ENCODE measurements at places on chromosomes 16 and 17.

GRCh38 chr17:79814974-79815835 is 18.3 kb upstream of the CBX8 start:
- no peak for DNase-seq

- DNase-seq = no peak
Observed at GRCh38 chr16:27754788-27755690, 205.1 kb downstream of the KATNIP start.

GRCh38 chr16:54542805-54543505 is 256.4 kb upstream of the IRX3 start:
- DNase-seq = no peak

DNA sequence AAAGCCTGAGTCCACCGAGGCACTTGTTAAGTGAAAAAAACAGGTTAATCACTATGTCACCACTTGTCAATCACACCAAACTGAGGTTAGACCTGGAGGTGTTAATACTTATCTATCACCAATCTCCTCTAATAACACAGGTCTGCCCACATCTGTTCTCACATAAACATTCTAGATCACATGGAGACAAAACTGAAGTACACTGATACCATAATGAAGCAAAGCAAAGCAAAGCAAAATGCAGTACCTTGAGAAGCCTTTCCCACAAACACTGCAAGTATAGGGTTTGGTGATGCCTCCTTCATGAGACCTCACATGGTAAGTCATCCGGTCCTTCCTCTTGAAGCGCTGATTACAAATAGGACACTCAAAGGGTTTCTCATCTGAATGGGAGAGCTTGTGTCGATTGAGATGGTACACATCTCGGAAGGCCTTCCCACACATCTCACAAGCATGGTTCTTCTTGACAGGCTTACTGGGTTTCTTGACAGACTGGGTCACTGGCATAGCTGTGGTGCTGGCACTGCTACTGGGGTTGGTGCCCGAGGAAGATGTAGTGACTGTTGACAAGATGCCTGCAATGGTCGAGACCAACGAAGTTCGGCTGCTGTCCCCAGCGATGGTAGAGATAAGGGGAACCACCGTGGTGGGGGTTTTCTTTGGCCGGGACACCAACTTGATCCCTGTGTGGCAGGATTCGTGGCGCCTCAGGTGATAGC is 5.4 kb downstream of the VEZF1 start:
- DNase-seq = no peak

GRCh38 chr17:67830440-67830839 is 5.1 kb downstream of the BPTF start:
- DNase-seq = no peak

DNA sequence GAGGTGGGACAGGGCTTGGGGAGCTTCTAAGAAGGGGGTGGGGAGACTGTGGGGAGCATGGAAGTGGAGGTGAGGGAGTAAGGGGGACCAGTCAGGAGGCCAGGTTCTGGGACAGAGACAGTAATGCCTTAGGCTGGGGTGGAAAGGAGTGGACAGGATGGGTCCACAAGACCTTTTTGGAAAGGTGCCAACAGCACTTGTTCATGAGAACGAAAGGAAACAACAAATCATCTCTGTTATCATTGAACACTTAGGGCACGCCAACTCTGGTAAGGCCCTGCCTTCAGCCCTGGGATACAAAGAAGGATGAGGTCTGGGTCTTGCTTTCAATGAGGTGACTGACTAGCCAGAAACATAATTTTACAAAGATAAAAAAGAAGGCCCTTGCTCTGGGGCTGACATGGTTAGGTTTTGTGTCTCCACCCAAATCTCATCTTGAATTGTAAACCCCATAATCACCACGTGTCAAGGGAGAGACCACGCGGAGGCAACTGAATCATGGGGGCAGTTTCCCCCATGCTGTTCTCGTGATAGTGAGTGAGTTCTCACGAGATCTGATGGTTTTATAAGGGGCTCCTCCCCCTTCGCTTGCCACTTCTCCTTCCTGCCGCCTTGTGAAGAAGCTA is 113.8 kb downstream of the SLC39A11 start:
- no peak for DNase-seq

DNA sequence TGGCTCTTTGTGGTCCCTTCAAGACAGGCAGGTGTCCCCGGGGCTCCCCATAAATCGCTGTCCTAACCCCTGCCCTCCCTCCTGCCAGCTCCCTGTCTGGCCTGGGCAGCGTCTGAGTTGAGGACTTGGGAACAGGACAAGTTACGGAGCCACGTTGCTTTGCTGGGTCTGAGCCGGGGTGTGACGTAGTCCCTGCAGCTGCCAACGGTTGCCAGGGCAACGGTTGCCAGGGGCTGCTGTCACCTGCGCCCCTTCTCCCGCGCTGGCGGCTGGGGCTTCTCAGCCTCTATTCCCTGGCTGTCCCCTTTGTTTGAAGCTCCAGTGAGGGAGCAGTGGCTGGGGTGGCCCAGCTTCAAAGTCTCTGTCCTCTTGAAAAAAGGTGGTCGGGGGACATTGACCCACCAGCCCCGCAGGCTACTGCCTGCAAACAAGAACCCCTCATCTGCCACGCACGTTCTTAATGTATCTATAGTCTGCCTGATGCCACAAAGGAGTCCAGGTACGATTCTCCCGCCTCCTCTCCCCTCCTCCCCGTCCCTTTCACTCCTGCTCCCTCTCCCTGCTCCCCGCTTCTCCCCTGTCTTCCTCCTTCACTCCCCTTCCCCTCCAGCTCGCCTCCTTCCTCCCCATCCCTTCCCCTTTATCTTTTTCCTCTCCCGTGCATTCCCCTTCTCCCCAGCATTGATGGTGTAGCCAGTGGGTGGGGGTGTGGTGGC is 10.9 kb downstream of the ADGRG1 start:
- no peak for DNase-seq

- no peak for DNase-seq
Observed at GRCh38 chr17:76716146-76716838, 5.5 kb upstream of the MXRA7 start.

- DNase-seq = no peak
Observed at GRCh38 chr16:11755022-11755760, 12.5 kb upstream of the TXNDC11 start.

DNA sequence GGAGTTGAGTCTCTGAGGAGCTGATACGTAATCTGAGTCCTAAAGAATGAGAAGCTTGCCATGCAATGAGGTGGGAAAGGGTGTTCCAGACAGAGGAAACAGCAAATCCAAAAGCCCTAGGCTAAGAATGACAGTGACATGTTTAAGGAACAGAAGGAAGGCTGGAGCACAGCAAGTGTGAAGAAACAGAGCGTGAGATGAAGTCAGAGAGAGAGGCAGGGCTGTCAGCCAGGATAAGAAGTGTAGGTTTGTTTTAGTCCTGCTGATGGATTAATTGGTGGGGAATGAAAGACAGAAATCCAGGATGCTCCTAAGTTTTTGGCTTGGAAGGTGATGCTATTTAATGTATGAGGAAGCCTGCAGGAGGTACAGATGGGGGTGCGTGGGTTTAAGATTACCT is 14.5 kb downstream of the MMP28 start:
- no peak for DNase-seq

DNA sequence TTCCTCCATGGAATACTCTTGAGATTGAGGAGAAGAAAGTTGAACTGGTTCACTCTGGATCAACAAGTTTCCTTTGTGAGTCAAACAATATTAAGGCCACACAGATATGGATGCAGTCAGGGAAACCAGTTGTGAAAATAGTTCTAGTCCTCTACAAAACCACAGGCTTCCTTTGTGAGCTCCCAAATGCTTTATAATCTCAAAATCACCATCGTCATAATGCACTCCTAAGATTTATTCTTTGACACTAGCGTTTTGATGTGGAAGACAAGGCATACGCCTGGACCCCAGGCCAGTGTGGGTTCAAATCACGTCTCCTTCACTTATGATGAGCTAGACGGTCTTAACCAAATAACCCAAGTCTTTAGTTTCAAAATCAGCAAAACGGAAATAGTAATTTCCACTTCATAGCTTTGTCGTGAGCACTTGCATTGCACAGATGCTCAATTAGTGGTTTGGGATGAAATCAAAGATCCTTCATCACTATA is 142.6 kb downstream of the STX8 start:
- DNase-seq = no peak

DNA sequence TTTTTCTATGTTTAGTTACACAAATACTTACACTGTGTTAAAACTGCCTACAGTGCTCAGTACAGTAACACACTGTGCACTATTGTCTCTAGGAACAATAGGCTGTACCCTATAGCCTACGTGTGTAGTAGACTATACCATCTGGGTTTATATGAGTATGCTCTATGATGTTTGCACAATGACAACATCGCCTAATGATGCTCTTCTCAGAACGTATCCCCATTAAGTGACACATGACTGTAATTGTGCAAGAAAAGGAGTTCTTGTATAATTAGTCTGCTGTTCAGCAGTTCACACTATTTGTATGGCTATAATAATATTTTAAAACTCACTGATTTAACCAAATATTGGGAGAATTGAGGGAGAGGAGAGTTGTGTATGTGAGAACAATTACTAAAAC is 173.7 kb downstream of the TRIM37 start:
- DNase-seq = no peak

GRCh38 chr17:75273977-75274708 is 3.1 kb upstream of the MIF4GD start:
- DNase-seq = no peak

GRCh38 chr17:37123386-37123785 is 174.6 kb downstream of the AATF start:
- DNase-seq = no peak

- no peak for DNase-seq
Observed at GRCh38 chr16:48831076-48831722, 221.2 kb upstream of the N4BP1 start.

DNA sequence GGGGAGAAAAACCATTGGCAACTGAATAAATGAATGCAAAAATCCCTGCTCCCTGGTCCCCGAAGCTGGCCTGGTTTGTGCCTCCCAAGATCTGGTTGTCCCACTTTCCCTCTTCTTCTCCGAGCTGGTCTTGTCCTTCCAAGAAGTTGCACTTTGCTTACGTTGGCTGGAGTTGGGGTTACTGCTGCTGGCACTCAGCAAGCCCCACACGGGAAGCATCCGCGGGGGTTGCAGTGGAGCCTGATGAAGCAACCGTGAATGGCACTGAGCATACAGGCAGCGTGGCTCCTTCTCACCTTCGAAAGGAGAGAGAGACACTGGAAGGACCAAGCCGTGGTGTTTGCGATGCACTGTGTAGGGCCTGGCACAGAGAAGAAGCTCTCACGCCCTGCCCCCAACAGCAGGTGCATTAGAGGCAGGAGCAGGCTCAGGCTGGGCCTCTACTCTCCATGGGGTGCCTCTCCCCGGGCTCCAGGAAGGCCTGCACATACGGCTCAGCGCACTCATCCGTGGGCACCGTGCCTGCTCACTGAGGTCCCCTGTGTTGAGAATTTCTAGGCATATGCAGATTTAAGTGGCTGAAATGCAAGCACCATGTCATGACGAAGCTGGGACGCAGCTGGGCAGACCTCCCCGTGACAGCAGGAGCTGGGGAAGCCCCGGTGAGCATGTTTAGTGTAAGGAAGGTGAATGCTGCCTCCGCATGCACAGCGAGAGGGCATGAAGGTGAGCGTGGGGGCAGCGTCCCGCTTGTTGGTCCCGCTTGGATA is 12.1 kb downstream of the CA5A start:
- DNase-seq = no peak

DNA sequence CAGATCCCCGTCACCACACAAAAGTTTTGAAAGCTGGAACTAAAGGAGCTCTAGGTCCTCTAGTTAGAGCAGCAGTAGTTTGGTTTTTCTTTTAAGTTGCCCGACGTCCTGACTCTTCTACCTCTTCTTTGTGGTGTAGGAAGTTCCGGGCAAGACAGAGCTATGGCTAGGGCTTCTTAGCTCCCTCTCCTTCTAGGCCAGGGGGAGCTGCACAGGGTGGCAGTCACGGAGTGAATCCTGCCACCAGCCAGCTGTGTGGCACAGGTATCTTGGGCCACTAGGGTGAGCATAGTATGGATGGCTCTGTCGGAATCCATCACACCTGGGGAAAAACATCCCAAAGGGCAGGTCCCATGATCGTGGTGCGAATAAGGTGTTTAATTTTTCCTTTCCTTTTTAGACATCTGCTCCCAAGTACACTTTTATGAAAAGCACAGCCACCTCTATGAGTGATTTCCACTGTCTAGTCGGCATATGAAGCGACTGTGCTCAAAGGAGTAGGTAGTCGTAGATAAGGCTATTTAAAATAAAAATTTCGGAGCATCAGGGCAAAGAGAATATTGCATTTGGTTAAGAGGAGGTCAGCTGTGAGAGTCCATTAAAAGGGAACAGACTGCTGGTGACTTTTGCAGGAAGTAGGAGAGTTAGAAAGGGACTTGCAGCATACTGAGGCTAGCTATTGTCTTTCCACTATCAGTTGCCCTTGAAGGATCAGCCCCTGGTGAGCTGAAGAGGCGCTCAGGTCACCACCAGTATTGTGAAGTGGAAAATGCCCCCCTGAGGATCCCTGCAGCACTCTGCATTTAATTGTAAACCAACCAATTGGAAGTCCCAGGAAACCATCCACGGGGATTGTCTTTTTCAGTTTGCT is 2.1 kb downstream of the PRKCA start:
- DNase-seq = no peak

GRCh38 chr17:16928406-16929034 is 43.4 kb downstream of the TNFRSF13B start:
- DNase-seq = no peak

DNA sequence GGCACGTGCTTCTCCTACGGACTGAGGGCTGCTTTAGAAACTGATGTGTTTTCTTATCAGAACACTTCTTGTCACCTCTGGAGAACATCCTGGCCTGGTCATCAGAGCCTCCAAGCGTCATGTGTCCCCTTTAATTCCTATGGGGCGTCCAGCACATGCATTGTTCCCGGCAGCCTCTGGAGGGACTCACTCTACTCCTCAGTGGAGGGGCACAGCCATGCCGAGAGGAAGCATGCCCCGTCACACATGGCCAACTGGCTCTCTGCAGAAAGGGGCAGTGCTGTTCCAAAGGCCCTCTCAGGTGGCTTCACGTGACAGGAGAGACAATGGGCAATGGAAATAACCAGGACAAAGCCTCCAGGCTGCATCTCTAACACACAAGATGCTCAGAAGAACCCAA is 31.8 kb downstream of the CDRT15L2 start:
- DNase-seq = no peak

GRCh38 chr17:34114174-34114573 is 140.9 kb upstream of the CCL2 start:
- no peak for DNase-seq

GRCh38 chr17:688100-688989 is 26.3 kb downstream of the VPS53 start:
- no peak for DNase-seq

DNA sequence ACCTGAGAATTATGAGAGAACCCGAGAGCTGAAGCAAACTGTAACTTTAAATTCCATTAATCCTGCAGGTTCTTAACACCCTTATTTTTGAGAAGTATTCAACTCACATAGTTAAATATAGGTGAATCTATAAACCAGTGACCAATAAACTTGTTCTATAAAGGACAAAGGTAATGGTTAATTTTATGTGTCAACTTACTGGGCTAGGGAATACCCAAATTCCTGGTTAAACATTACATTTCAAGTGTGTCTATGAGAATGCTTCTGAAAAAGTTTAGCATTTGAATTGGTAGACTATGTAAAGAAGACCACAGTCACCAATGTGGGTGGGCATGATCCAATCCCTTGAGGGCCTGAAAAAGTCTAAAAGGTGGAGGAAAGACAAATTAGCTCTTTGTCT is 99.1 kb downstream of the KCNJ2 start:
- no peak for DNase-seq

Measured in activated CD4-positive, CD25-positive, alpha-beta regulatory T cell (primary cell).